ENCODE measurements at places on chromosomes 3 and 15.

DNA sequence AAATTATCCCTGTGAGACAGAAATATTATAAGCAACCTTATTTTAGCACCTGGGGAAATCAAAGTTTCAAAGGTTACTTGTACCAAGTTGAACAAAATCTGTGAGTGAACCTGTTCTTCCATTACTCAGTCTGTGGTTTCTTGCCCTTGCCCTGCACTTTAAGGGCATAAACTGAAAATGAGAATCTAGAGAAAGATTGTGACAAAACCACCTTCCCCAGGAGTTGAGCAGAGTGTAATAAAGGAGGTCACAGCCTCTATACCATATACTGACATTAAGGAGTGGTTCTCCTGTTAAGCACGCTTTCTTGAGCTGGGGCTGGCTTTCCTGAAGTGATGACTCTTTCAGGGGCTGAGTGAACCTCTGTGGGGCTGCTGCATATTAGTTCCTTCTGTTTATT lies 143.4 kb downstream of the PDCD6IP start:
- DNase-seq: no peak

DNA sequence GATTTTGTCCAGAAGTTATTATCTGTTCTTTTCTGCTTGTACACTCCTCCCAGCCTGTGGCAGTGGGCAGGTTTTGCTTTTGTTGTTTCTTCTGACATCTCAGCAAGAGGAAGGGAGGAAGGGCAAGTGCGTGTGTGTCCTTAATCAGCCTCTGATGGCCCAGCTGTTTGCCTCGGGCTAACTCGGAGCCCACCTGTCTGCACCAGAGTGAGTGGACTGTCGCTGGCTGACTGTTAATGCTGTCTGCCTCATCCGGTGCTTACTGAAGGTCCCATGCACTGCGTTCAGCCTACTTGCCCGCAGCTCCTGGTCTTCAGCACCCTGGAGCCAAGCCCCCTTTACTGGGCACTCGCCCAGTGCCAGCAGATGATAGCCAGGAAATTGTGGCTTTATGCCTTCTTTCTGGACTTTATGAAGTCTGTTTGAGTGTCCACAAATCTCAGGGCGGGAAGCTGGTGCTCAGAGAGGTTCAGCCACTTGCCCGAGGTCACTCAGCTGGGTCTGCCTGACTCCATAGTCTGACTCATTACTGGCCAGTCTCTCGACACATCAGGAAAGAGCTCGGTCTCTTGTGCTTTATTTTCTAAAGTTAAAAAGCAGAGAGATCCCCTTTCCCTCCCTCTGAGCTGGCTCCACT lies 89.5 kb downstream of the CHRNA7 start:
- no peak for DNase-seq

- DNase-seq: no peak
These were observed 6.9 kb downstream of the APH1B start for GRCh38 chr15:63284335-63284734.

DNA sequence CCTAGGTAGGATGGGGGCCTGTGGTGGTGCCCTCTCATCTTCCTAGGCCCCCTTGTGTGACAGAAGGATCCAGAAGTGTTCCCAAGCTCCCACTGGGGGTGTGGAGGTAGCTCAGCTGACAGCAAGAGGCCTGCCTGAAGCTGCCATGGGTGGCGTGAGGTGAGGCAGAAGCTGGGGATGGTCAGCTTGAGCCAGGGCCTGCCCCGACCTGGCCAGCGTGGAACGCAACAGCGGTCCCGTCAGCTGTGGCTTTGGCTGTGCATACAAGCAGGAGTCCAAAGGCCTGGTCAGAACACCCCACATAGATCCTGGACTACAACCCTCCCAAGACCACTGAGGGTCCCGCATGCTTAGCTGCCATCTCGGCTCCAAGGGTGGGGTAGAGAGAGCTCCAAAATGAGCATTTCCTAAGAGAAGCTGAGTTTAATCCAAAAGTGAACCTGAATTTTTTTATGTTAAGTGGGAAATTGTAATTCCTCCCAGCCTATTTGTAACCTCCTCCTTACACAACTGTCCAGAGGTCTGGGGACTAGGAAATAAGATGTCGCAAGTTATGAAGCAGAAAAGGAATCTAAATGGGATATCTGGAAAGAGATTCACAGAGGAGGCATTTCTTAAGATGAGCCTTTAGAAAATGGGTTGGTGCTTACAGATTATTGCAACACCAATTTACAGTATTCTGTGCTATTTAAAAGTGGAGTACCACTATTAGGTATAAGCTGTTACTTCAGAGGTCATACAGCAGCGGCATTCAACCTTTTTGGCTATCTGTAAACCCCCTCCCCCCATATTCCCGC lies 9.9 kb upstream of the PLA2G4D start:
- no peak for DNase-seq

DNA sequence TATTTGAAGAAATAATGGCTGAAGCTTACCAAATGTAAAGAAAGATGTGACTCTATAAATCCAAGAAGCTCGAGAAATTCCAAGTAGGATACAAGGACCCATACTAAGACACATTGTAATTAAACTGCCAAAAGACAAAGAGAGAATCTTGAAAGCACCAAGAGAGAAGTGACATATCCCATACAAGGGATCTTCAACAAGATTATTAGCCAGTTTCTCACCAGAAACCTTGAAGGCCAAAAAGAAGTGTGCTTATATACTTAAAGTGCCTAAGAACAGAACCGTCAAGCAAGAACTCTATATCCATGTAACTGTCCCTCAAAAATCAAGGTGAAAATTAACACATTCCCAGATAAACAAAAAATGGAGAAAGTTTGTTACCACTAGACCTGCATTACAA lies 220.5 kb downstream of the ADAMTS17 start:
- DNase-seq: no peak

GRCh38 chr3:191238321-191238817 lies 39.3 kb downstream of the OSTN start:
- DNase-seq: no peak

- DNase-seq: no peak
These were observed 124.6 kb upstream of the ARHGEF3 start for GRCh38 chr3:56926243-56926946.

- no peak for DNase-seq
These were observed 66.1 kb upstream of the CCR4 start for GRCh38 chr3:32885283-32885901.

- peak; percentile 93 for DNase-seq
These were observed 5.6 kb upstream of the MFGE8 start for GRCh38 chr15:88918738-88919137.

DNA sequence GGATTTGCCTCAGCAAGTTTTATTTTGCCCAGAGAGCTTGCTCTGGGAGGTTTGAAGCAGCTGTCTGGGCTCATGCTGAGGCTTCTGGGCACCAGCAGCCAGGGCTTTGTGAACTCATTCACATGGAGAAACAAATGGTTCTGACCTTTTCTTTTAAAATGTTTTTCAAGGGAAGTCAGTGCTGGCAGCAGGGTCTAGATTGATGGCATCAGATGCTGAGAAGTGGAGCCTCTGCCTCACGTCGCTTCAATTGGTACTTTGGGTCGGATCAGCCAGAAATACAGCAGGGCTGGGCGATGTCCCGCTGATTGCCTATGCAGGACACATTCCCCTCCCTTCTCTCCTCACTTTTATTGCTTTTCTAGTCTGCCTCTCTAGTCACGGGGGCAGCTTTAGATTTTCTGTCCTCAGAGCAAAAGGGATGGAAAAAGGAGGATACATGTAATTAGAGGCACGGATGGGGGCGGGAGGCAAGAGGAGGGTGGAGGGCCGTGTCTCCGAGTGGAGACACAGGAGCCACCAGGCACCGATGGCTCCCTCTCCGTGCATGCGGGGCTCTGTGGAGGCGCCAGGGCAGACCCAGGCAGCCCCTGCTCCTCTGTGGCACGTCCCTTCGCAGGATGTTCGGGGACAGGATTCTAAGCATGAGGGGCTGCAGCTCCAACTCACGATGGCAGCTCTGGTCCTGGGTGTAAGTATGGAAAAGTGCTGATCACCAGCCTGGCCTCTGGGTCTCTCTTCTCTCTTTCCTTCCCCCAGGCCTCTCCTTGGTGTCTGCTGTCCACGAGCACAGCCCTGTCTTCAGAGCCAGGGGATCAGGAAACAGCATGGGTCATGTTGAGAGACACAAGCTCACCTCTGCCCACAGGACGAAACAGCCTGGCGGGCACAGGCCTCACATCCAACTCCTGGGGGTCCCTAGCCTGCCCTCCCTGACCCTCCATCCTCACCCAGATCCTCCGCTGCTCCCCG lies 116.1 kb downstream of the FAM43A start:
- peak; percentile 38 for DNase-seq

- DNase-seq: peak; percentile 68
These were observed 18.0 kb downstream of the ISG20 start for GRCh38 chr15:88656760-88657221.

GRCh38 chr3:112689989-112690388 lies 49.0 kb upstream of the CCDC80 start:
- no peak for DNase-seq

GRCh38 chr3:39358333-39358732 lies 24.8 kb upstream of the SLC25A38 start:
- DNase-seq: no peak

GRCh38 chr15:39479911-39480310 lies 101.0 kb upstream of the THBS1 start:
- no peak for DNase-seq

- no peak for DNase-seq
These were observed 37.8 kb downstream of the MITF start for GRCh38 chr3:69776920-69777581.

- DNase-seq: no peak
These were observed 228.3 kb downstream of the ABHD5 start for GRCh38 chr3:43919029-43919428.

DNA sequence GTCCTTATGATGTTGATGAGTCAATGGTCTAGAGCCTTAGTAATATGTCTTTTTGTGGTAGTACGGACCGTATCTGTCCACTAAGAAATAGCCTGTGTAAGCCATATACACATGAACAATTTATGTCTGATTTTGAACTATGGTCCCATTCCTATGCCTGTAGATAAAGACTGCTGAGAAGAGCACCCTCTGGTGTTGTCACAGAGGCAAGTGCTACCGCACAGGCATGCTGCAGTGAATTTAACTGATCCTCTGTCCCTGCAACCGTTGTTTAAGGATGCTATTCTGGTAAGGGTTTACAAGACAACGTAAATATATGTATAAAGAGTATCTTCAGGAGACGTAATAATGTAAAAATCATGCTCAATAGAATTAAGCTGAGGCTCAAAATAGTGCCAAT lies 170.7 kb downstream of the UBE3A start:
- no peak for DNase-seq

GRCh38 chr3:18775501-18775900 lies 350.4 kb upstream of the SATB1 start:
- DNase-seq: no peak

GRCh38 chr3:105656651-105657504 lies 211.9 kb downstream of the CBLB start:
- no peak for DNase-seq

DNA sequence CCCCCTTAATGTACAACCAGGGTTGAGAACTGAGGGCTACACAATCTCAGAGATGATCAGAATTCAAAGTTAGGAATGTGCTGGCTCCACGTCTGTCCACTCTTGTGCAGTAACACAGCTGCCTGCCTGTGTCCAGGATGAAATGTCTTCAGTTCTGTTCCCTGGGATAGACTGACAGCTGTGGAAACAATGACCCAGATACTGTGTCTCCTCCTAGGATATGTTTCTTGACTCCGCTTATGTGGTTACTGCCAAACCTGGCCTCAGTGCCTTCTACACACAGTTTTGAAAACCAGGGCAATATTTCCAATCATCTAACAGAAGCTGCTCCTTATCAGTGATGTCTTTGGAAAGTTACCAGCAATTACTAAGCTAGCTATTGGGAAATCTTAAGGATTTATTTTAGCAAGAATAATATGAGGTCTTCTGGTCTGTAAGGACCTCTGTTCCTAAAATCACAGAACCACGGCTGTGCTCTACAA lies 67.6 kb downstream of the NOX5 start:
- DNase-seq: no peak

GRCh38 chr15:62209821-62210220 lies 44.7 kb upstream of the C2CD4B start:
- no peak for DNase-seq

DNA sequence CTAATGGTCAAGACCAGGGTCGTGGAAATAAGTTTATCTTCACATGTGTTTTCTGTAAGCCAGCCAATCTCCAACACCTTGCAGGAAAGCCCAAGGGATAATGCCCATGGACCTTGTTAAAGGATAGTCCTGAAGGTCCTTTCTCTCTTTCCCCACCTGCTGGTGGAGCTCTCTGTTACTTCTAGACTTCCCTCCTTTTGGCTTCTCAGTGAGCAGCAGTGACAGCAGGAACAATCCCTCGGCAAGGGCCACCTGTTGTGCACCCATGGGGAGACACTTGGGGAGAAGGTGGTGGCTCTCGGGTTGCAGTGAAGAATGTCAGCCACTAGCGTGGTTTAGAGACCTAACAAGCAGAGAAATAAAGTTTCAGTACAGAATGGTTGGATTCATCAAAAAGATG lies 84.0 kb upstream of the OSBPL11 start:
- no peak for DNase-seq

DNA sequence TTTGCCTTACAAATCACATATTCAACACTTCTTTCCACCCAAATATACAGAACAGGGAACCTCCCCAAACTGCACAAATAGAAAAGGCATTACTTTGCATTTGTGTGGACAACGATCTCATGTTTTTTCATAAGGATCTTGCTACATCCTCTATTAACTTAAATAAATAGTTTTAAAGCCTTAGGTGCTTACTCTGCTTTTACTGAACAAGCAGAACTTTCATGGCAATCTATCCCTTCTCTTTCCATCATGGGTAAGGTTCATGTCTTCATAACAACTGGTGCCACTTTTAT lies 18.1 kb downstream of the SIAH2 start:
- no peak for DNase-seq

- peak; percentile 68 for DNase-seq
These were observed 149.3 kb upstream of the MEF2A start for GRCh38 chr15:99416191-99417188.

GRCh38 chr3:54628888-54629441 lies 298.9 kb downstream of the LRTM1 start:
- no peak for DNase-seq

DNA sequence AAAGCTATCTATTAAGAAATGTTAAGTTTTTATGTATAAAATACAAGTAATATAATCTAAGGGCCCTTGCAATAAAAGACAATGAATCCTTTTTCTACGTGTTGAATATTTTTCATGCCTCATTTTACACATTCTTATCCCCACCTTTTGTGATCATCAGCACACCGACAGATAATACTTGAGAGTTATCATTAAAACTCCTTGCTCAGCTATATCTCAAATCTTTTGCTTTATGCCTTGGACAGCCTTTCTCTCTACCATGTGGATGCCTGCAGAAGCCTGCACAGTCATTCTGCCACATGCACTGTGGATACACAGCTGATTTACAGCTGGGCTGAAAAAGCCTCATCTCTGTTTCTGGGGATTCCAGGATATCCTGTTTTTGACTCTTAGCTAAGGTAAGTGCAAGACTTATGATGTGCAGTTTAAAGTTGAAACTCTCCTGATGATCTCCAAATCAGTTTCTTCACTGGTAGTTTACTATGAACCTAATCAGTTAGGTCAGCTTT lies 1565.1 kb downstream of the SI start:
- no peak for DNase-seq

GRCh38 chr3:110149763-110150162 lies 812.4 kb upstream of the DPPA4 start:
- no peak for DNase-seq

- DNase-seq: no peak
These were observed 105.3 kb downstream of the MAP4 start for GRCh38 chr3:47910777-47911440.

GRCh38 chr3:101695779-101696372 lies 9.4 kb upstream of the RPL24 start:
- no peak for DNase-seq
